Stomach (tissue), 19 donors: ENCODE measurements at places on chromosomes 3 and 15. TPM values are rescaled to one million over a fixed set of nuclear protein-coding genes. Genes with fewer than 3 reads are reported as not detected.

The FBXO40 gene
- total RNA-seq, result not detected

DNA sequence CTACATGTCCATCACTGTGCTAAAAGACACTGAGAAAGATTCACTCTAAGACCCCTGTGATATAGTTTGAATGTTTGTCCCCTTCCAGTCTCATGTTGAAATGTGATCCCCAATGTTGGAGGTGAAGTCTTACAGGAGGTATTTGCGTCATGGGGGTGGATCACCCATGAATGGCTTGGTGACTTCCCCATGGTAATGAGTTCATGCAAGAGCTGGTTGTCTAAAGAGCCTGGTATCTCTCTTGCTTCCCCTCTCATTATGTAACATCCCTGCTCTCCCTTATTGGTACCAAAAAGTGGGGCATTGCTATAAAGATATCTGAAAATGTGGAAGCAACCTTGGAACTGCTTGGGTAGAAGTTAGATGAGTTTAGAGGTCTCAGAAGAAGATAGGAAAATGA is 32.2 kb upstream of the FAM174B start:
- DNase-seq, result no peak

The SMCO1 gene
- not detected for total RNA-seq

DNA sequence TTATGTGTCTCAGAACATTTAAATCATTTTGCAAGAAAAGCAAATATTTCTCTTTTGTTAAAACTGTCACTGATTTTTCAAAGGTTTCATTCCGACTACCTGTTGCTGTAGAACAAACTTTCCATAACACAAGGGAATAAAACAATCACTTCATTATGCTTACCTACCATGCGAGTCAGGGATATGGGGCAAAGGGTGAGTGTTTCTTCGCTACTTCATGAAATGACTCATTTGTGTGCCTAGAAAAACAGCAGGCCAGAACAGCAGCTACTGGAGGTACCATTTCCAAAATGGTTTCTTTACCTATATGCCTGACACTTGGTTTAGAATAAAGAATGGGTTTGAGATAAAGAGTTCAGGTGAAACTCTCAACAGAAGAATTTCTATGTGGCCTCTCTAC is 712.5 kb downstream of the PLOD2 start:
- DNase-seq, result no peak

DNA sequence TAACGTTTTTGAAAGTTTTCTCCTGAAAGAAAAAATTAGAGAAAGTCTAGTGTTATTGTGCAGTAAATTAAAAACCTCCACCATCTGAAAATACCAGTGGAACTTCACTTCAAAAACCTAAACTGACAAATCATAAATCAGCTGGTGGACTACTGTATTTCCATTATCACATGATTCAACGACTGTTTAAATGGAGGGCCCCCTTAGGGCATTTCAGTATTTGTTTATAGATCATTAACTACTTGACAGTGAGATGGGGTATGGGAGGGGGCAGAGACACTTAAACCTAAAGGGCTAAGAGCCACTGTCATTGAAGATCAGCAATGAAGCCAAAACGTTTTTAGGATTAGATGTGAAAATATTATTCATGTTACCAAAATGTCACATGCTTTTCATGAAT is 8.8 kb upstream of the C15orf61 start:
- DNase-seq, result no peak
